Ammon's horn (tissue), 1 donor: ENCODE measurements at places on chromosomes 12 and 14.

DNA sequence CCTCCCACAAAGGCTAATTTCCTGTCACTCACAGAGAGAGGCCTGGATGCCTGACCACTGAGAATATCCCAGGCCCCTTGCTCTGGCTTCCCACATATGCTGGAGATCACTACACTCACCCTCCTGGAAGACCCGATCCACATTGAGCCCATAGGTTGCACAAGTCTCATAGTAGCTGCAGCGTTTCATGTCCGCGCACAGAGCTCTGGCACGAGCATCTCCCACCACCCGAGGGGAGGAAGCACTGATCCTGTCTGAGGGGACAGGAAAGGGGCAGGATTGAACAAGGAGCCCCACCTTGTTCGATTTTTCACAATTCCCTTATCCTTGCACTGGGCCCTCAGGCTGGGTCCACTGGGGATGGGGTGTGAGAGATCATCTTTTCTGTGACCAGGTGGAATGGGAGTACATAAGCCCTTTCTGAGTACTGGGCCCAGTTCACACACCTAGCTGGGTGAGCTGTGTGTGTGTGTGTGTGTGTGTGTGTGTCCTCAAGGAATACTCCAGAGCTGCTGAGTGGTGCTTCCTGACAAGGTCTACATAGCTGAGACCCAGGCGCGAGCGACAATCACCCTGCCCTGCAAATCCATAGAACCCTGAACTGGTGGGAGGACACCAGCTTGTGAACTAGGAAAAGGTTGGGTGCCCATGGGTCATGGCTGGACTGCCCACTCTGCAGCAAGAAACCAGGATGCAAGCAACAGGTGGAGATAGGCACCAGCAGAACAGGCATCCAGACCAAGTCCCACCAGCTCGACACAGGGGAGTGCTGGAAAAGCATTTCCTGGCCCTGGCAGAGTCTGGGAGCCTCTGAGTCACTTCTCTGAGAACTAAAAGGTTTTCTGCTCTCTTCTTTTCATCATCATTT, 5.6 kb downstream of the AGAP2 start:
- no peak for DNase-seq

DNA sequence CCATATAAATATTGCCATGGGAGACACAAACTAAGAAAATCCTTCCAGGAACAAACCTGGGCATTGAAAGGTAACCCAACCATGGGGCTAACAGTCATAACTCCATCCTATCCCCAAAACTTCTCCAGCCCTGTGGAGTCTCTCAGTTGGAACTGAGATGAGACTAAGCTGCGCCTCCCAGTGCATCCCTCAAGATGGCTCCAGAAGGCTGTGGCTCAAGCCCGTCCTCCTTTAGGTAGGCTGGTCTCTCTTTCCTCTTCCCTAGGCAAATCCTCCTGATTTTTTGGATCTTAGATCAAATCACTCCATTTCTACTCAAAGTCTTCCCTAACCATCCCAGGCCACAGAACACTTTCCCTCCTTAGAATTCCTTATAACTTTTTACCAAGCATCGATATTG, 364.3 kb upstream of the CCDC196 start:
- no peak for DNase-seq

DNA sequence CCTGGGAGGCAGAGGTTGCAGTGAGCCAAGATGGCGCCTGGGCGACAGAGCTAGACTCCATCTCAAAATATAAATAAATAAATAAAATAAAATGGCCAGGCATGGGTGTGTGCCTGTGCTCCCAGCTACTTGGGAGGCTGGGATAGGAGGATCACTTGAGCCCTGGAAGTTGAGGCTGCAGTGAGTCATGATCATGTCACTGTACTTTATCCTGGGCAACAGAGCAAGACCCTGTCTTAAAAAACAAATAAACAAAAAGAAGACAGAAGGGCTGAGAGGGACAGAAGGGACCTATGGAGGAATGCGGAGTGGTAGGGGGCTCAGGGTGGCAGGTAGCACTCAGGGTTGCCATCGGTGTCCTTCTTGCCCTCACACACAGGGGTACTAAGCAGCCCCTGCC, 40.8 kb downstream of the PRPF40B start:
- DNase-seq, result no peak

GRCh38 chr14:71398450-71398849, 491.2 kb downstream of the PCNX1 start:
- DNase-seq, result no peak

GRCh38 chr12:69783365-69783764, 41.7 kb upstream of the MYRFL start:
- no peak for DNase-seq

DNA sequence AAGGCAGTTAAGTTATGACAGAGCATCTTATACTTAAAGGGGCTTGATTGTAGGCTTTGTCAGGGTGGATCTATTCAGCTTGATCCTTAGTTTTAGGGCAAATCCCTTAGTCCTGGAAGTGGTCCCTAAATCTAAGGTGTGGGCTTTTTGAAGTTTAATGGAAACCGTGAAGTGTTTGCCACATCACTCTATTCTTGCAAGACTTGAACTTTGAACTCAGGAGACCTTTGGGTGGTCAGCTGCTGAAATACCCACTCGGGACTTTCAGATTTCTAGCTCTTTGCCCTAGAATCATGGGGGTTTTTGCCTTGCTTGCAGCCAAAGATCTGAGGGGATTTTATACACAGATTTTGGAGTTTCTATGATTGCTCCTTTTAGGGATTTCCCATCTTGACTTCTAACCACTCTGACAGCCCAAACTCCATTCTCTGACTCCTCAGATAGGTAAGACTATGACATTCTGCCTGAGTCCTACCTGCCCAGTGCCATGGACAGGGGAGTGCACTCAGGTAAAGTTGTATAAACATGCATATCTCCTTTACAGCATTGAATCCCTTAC, 39.9 kb downstream of the SNAPC1 start:
- no peak for DNase-seq

GRCh38 chr14:33475623-33476022, 475.3 kb downstream of the EGLN3 start:
- peak; percentile 80 for DNase-seq

GRCh38 chr14:34171431-34172172, 220.7 kb upstream of the EGLN3 start:
- no peak for DNase-seq

GRCh38 chr12:1217191-1217949, 226.3 kb downstream of the ERC1 start:
- DNase-seq, result no peak
